ENCODE measurements at places on chromosomes 4 and X.

DNA sequence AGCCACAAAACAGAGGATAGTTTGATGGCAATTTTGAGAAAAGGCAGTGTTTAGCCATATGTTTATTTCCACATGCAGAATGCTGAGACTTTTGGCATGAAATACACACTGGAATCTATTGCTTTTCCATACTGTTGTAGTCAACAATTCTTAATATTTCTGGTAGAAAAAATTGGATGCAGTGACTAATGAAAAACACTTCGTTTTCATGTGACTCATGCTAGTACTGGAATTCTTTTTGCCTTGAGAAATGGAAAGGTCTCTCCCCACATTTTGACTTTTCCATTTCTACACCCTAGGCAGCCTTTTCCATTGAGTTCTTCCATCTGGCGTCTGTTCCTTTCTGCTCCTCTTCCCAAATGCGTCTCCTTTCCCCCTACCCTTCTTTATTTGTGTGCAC, 425.2 kb upstream of the FTHL17 start:
- no peak for DNase-seq

GRCh38 chr4:41142376-41143310, 71.7 kb downstream of the APBB2 start:
- DNase-seq, result no peak

DNA sequence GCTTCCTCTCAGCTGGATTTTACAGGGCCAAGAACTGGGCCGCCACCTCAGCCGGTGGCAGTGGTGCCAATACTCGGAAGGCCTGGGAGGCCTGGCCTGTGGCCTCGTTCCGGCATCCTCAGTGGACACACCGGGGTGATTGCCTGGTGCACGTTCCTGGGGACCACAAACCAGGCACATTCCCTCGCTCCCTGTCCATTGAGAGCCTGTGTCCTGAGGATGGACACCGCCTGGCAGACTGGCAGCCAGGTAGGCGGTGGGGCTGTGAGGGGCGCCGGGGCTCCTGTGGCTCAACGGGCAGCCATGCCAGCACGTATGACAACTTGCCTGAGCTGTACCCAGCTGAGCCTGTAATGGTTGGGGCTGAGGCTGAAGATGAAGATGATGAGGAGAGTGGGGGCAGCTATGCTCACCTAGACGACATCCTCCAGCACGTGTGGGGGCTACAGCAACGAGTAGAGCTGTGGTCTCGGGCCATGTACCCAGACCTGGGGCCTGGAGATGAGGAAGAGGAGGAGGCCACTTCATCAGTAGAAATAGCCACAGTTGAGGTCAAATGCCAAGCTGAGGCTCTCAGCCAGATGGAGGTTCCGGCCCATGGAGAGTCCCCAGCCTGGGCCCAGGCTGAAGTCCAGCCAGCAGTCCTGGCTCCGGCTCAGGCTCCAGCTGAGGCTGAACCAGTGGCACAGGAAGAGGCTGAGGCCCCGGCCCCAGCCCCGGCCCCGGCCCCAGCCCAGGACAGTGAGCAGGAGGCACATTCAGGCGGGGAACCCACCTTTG, 70.4 kb downstream of the STARD8 start:
- DNase-seq, result no peak

GRCh38 chr4:5757091-5757490, 46.1 kb downstream of the EVC start:
- DNase-seq, result no peak

GRCh38 chrX:43728002-43728401, 71.9 kb downstream of the MAOA start:
- no peak for DNase-seq

DNA sequence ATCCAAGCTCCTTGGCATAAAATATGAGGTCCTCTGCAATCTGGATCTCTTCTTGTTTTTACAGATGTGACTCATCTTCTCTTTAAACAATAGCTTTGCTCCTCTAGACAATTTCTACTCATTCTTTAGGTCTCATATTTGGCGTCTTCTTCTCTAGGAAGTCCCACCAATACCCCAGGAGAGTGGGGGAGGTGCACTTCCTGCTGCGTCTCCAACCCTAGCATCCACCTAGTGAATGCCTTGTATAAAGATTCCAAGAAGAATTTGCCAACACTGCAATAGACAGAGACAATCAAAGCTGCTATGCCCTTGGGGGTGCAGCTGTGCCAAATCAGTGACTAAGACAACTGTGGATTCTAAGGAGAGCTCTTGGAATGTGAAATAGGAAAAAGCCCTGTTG, 45.7 kb upstream of the SLC10A7 start:
- DNase-seq, result no peak

- DNase-seq, result peak; percentile 51
Observed at GRCh38 chr4:53929955-53930798, 134.2 kb downstream of the CHIC2 start.

DNA sequence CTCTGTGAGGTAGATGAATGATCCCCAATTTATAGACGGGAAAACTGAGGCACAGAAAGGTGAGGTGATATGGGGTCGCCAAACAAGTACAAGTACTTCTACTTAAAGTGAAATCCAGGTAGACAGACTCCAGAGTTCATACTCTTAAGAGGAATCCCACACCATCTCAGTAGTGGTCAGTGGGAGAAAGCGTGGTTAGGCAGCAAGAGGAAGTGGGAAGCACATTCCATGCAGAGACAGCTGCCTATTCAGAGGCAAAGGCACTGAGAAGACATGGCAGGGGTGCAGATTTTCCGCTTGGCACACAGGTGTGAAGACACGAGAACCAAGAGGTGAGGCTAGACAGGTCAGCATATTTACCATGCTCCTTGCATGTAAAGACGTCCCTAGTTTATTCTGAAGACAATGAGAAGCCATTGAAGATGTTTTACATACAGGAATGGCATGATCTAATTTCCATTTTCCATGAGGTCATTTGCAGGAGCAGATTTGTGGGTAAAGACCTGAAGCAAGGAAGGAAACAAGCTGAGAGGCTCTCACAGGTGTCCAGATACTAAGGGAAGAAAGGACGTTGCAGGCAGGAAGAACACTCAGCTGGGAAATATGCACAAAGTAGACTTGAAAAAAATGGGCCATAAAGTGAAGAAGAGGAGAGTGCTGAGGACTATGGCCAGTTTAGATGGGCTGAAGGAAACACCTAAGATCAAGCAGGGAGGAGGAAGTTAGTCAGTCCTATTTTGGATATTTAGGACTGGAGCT, 17.3 kb upstream of the CLNK start:
- DNase-seq, result no peak

DNA sequence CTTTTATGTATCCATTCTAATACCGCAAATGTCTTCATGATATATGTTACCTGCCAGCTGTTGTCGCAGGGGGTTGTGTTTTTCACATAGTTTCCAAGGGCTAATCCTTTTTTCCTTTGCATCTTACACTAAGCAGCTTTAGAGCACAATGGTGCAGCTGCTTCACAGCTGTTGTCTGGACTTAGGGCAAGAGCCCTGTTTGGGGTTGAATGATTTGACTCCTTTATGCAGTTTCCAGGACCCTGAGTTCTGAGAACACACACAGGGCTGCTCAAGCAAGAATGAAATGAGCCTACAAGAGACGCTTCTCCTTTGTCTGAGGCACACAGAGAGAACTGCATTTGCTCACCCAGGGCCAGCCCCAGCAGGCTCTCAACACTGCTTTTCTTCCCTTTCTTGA, 20.2 kb downstream of the CCNG2 start:
- no peak for DNase-seq

DNA sequence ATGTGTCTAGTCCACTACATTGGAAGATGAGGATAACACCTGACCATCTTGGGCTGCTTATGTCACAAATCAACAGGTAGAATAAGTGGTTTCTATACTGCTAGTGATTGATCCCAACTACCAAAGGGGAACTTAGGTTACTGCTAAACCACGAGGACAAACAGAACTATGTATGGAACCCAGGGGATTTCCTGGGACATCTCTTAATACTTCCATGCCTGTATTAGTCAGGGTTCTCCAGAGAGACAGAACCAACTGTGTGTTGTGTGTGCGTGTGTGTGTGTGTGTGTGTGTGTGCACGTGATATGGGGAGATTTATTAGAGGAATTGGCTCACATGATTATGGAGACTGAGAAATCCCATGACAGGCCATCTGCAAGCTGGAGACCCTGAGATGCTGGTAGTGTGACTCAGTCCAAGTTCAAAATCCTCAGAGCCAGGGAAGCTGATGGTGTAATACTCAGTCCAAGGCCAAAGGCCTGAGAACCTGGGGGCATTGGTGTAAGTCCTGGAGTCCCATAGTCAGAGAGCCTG, 16.2 kb upstream of the AFF1 start:
- DNase-seq, result no peak

GRCh38 chr4:119581190-119581873, 47.3 kb downstream of the PDE5A start:
- DNase-seq, result no peak

DNA sequence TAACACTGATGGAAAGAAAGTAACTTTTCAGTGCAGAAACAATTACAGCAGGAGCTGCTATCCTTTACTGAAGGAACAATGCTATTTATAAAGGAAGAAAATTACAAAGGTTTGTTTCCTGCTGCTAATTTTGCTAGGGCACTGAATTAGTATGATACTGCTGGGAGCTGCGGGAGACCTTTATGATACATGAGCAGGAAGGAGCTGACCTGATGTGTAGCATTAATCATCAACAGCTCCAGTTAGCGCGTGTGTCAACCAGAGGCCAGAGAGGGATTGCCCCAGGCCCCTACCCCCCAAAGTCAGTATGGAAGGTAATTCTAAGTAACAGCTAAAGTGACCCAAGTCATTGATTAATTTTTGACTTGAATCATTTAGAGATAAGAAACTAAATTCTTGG, 728.9 kb downstream of the PCDH18 start:
- no peak for DNase-seq

DNA sequence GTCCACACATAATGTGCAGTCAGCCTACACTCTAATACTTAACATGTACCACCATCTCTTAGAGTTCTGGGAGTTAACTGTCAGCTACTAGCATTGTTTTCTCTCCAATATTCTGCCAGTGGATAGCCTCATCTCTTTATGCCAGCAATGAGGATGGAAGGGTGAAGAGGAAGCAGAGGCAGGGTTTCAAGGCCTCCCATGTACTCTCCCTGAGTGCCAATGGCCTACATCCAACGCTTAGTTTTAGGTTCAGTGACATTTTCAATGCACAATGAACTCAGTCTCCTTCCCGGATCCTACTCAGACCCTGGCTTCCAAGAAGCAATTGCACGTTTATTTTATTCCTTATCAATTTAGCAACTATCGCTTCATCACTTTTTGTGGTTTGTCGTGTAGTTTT, 686.1 kb downstream of the DMD start:
- DNase-seq, result no peak

DNA sequence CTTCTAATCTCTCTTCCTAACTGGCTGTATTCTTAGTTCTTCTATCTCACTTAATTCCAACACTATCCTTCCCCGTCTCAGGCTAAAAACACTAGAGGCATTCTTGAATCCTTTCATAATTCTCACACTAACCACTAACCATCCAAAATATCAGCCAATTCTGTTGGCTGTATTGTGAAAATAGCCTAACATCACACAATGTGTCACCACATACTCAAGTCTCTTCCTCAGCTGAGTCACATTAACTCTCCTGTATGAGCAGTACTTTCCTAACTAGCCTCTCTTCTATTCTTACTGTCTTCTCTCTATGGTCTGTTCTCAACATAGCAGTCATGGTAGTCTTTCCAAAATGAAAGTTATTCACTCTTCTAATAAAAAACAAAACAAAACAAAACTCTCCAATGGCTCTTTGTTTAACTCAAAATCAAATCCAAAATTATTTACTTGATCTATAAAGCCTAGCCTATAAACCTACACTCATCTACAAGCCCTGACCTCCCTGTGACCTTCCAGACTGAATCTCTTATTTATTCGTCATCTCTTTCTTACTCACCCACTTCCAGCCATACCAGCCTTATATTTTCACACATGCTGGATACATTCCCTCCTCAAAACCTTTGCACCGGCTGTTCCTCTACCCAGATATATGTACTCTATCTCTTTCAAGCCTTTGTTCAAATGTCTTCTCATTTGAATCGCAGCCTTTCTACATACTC, 445.9 kb downstream of the TLL1 start:
- DNase-seq, result no peak

DNA sequence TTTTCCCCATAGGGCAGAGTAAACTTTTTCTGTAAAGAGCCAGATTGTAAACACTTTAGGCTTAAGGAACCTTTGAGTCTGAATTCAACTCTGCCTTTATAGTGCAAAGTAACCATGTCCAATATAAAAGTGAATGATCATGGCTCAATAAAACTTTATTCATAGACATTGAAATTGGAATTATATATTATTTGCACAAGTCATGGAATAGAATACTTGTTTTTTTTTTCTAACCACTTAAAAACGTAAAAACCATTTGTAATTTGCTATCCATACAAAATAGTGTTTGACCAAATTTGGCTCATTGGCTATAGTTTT, 54.1 kb upstream of the MYOZ2 start:
- no peak for DNase-seq

- DNase-seq, result no peak
Observed at GRCh38 chr4:7167706-7168105, 24.6 kb upstream of the SORCS2 start.

GRCh38 chr4:150561143-150561737, 20.7 kb upstream of the MAB21L2 start:
- DNase-seq, result no peak

GRCh38 chr4:83316459-83317165, 18.0 kb downstream of the HPSE start:
- DNase-seq, result no peak

DNA sequence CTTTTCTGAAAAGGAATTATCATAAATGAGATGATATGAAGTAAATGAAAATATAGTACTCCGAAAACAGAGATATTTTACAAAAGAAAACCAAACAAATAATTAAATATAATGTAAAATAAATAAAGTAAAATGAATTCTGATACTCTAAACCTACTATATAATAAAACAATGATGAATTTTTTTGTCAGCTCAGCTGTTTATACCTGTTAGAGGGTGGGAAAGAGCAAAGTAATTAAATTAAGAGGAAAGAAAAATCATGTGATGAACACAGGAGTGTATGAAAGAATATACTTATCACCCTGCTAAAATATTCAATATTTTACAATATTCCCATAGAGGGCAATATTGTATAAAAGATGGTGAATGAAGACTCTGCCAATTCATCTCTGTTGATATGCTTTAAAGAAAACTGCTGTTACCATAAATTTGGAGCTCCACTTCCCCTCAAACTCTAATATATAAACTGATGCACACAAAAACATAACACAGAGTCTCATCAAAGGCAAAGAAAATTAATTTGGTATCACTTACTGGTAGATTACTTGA, 6.5 kb upstream of the NDST4 start:
- DNase-seq, result no peak

DNA sequence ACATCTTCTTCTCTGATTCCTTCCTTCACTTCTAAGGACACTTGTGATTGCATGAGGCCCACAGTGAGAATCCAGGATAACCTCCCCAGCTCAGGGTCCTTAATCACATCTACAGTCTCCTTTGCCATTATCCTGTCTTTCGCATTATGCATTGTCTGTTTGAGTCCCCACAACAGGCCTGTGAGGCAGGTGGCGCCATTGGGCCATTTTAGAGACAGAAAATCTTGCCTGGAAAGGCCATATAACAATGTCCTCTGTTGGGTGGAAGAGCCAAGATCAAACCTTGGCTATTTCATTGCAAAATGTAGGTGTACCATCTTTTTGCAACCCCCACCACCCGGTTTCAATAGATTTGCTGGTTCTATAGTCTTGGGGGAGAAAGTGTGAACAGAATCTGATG, 11.8 kb upstream of the DCUN1D4 start:
- DNase-seq, result peak; percentile 46

GRCh38 chr4:105963461-105964400, 68.5 kb downstream of the NPNT start:
- no peak for DNase-seq
